ENCODE measurements at places on chromosomes 3 and 15.
A peak's percentile ranks its signal among the peaks of the same experiment; 100 is the strongest.

GRCh38 chr3:134617608-134618477, 33.0 kb downstream of the KY start:
- no peak for ATAC-seq

GRCh38 chr3:191641789-191642188, 180.8 kb downstream of the PYDC2 start:
- no peak for ATAC-seq

- no peak for ATAC-seq
These were observed 32.3 kb downstream of the SLC9C1 start for GRCh38 chr3:112261742-112262141.

DNA sequence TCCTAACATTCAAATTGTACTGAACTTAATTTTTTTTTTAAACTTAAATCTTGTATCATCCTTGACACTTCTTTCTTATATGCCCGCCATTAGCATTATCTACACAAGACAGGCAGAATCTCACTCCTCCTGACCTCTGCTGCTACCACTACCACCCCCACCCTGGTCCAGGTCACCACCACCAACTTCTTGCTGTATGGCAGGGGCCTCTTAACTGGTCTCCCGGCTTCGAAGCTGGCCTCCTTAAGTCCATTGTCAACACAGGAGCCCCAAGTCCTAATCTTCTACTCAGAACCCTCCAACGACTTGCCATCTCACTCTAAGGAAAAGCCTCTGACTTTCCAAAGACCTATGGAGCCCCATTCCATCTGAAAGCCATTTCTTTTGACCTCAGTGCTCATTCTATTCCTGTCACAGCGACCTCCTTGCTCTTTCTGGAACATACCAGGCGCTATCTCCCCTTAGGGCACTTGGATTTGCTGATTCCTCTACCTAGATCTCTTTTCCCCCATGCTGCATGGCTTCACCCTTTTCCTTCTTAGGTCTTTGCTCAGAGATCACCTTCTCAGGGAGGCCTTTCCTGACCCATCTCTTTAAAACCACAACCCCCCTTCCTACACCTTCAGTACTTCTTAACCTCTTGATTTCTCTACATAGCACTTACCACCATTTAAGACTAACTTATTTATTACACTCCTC, 2.6 kb downstream of the PRC1 start:
- ATAC-seq = no peak

DNA sequence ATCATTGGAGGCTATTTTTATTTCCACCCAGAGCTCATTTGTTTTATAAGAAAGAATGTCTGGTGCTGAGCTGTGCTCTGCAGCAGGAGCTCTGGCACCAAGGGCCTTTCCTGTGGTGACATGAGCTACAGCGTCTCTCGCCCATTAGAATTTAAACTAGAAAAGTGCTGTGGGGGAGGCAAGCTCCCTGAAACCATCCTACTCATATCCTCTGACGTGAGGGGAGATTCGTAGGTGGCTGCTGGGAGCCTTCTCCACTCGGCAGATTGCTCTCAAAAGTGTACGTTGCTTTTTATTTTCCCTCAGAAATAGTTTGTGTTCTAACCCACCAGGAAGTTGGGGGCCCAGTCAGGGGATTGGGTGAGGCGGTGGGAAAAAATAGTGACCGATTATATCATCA, 76.3 kb upstream of the ARHGEF3 start:
- peak; percentile 89 for ATAC-seq
